Activated effector memory CD4-positive, alpha-beta T cell treated with Interleukin-2 at 50 U/mL for 16 hours (primary cell): ENCODE measurements at places on chromosomes 6 and 20.

DNA sequence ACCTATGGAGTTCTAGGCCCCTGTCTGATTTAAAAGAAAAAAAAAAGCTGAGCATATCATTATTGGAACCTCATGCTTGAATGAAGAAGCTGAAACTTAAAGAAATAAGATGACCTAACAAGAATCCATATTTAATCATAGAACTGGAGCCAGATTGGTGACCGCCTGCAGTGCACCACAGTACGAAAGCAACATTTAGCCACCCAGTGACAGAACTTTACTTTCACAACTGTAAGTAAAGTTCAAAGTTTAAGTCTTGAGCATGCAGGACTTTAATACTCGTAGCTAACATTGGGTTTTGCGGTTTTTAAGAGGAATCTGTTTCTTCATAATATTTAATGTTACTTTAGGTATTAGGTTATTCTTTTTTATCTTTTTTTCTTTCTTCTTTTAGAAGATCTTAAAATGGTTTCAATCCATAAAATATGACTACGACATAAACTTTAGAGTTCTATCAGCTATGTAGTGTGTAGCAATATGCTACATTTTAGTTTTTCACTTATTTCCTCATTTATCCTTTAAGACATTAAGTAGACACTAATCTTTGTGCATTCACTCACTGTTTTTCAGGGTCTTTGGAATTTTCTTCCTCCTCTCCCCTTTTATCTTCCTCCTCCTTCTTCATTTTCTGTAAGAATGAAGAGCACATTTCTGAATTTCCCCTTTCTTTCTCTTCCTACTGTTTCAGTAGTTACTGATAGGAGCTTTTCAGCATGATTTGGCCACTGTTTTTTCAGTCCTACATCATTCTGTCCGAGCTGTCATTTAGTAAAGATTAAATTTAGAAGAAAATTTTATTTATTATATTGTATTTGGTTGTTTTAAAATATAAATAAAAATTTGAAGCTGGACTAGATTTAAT lies 514.1 kb downstream of the GRIK2 start:
- no peak for DNase-seq

GRCh38 chr6:133899556-133899955 lies 10.6 kb downstream of the TCF21 start:
- no peak for DNase-seq

- DNase-seq = no peak
These were observed 203.0 kb downstream of the EPM2A start for GRCh38 chr6:145532361-145532760.

GRCh38 chr6:139320081-139320480 lies 28.3 kb upstream of the TXLNB start:
- DNase-seq = no peak

- DNase-seq = no peak
These were observed 6.0 kb upstream of the AKAP12 start for GRCh38 chr6:151233731-151234130.

GRCh38 chr6:43747784-43748183 lies 22.2 kb upstream of the VEGFA start:
- DNase-seq = no peak

- peak; percentile 35 for DNase-seq
These were observed 1.0 kb downstream of the SCML4 start for GRCh38 chr6:107823047-107823557.

GRCh38 chr20:13149371-13150105 lies 71.5 kb upstream of the ISM1 start:
- DNase-seq = no peak

DNA sequence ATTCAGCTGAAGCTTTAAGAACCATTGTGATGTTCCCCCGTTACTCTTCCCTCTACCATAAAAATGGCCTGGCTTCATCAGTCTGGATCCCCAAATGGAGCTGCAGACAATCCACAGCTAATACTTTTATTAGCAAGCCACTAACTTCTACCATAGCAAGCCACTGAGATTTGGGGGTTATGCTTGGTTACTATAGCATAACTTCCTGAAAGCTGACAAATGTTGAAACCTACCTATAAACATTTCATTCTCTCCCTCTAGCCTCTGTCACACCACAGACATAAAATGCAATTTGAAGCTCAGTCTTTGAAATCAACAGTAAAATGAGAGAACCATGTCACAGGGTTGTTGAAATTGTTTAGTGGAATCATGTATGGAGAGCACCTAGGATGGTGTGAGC lies 3.0 kb upstream of the HTR1E start:
- no peak for DNase-seq

DNA sequence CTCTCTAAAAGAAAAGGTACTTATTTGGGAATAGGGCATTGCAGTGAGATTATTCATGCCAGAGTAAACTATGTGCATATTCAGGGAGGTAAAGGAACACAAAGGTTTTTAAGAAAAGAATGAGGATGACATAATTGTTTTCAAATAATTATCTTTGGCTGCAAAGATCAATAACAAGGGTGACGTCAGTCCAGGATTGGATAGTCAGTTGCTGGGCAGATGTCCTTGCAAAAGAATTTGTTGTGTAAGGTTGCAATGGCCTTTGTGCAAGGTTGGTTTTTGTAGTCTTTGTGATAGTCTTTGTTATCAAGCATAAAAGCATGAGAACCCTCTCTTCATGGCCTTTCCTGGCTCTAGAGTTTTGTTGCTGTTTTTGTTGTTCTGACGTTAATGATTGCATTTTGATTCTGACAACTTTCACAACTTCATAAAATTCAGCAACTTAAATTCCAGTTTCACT lies 17.7 kb downstream of the LOC128125822 start:
- DNase-seq = no peak

GRCh38 chr6:14946753-14947152 lies 299.1 kb upstream of the JARID2 start:
- DNase-seq = no peak

- no peak for DNase-seq
These were observed 95.1 kb upstream of the IYD start for GRCh38 chr6:150273457-150274309.

GRCh38 chr6:6179858-6180623 lies 140.4 kb downstream of the F13A1 start:
- no peak for DNase-seq

GRCh38 chr6:160263196-160263939 lies 4.7 kb upstream of the SLC22A2 start:
- no peak for DNase-seq

DNA sequence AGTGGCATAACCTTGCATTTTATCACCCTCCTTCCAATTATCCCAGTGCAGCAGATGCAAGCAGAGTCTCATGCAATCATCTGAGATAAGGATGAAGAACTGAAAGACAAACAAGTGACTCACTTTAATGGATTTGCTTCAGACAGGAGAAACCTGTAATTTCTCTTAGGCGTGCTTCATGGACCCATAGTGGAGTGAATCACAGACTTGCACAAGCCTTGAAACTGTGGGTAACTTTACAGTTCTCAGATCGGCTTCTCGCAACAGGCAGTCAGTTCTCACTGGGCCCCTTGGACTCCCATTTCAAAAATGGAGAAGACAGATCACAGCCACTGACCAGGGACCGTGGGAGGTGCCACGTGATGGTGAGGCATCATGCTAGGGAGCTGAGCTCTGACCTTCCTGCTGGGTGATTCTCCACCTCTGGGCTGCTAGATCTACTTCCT lies at the start of gene ADGRF4:
ADGRF4 (plus strand) TSS at position 239 of the 446 bp plus-strand sequence. CDS start 8,666 bp downstream, outside the sequence.
- no peak for DNase-seq

- no peak for DNase-seq
These were observed 741 bp downstream of the KCNK16 start for GRCh38 chr6:39321761-39322160.

DNA sequence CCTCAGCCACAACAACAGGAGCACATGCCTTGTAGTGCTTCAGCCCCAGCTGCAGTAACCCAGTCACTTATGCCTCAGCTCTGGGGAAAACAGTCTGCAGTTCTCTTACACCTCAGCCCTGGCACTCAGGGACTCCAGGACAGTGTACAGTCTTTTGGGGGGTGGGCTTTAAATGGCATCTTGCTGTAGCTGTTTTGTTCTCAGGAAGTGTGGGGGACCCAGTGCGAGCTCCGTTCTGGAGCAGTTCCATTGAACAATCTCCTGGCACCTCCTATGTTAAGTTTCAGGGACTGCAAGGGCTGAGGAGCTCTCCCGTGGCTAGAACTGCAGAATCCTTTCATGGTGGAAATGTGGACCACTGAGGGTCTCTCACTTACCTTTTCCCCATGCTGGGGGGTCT lies 55.2 kb downstream of the PLCG1 start:
- no peak for DNase-seq

- no peak for DNase-seq
These were observed 55.6 kb downstream of the ZNF292 start for GRCh38 chr6:87210979-87211378.

DNA sequence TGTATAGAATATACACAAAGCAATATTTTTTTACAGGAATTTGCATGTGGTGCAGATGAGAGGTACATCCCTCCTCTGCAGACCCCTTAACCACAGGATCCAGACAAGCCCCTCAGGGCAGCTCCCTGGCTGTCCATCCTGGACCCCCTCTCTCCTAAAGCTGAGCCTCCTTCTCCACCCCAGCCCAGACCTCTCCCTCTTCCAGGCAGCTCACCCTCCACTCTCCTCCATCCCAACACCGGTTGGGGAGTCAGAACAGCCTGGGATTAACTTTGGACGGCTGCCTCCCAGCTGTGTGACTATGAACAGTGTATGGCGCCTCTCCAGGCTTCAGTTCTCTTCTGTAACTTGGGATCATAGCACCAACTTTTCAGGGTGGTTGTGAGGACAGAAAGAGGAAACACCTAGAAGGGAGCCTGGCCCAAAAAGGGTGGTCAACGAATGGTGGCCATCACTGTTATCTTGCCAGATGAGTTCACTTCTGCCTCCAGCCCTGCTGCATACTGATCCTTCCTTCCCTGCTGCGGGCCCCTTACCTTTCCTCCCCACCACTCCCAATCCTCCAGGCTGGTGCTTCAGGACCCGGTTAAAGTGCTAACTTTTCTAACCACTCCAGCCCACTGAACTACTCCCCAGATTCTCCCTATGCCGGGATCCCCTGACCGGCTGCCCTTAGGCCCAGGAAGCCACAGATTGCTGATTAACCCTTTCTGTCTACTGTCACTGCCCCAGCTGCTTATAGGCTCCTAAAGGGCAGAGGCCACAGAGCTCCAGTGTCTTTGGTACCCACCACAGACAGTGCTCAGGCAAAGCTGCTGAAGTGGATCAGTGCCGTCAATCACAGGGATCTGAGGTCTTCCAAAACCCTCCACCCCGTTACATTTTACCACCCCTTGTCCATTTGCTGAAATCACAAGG lies 55.9 kb downstream of the GPR6 start:
- no peak for DNase-seq

DNA sequence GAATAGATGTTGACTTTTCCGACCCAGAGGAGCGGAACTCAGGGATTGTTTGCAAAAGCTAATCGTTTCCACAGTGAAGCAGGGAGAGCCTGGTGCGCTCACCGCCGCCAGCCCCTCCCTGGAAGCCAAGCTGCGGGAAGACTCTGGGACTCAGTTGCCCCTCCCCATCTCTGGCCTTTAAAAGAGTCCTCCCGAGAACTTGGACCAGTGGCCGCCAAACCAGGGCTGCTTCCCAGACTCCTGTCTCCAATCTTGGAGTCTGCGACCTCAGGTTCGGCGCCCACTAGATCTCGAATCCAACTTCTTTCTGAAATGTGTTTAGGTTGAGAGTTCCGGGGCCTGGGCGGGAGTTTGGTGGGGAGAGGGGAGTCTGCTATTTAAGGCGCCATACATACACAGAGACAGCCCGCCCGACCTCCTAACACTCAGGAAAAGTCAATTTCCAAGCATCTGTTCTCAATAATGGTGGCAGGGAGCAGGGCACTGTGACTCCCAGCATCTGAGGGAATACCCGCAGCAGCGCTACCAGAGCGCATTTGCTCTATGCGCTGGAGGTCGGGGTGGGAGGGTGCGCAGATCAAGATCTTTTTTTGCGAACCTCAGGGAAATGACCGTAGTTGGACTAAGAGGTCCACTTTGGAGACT lies 800 bp upstream of the GRIK2 start:
- no peak for DNase-seq

DNA sequence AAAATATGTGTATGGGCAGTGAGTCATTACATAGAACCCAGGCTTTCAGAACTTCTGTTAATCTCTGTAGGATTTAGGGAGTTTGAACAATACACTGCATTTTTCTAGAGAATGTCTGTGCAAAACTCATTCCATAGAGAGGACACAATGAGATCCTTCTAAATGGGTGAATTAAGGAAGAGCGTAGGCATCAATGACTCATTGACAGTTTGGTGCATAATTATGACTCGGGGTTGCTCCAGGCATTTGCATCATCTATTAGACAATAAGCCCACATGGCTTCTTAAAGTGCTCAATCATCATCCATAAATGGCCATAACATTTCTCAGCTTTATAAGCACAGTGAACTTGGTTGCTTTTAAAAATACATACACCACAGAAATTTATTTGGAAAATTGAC lies 625.5 kb downstream of the CDH26 start:
- no peak for DNase-seq

DNA sequence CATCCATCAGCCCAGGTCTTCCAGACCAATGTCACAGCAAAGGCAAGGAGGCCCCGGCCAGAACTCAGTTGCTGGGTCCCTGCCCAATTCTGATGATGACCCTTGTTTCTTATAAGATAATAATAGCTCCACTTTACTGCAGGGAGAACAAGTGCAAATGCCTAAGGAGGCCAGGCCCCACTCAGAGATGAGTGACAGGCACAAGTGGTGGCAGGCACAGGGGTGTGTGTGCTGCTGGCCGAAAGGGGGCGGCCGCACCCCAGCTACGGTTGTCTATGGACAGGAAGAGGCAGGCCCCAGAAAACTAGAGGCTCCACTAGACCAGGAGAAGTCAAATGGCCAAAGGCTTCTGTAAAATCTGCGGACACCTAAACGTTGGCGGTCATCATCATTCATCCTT lies 28.6 kb downstream of the GNAS-AS1 start:
- no peak for DNase-seq

DNA sequence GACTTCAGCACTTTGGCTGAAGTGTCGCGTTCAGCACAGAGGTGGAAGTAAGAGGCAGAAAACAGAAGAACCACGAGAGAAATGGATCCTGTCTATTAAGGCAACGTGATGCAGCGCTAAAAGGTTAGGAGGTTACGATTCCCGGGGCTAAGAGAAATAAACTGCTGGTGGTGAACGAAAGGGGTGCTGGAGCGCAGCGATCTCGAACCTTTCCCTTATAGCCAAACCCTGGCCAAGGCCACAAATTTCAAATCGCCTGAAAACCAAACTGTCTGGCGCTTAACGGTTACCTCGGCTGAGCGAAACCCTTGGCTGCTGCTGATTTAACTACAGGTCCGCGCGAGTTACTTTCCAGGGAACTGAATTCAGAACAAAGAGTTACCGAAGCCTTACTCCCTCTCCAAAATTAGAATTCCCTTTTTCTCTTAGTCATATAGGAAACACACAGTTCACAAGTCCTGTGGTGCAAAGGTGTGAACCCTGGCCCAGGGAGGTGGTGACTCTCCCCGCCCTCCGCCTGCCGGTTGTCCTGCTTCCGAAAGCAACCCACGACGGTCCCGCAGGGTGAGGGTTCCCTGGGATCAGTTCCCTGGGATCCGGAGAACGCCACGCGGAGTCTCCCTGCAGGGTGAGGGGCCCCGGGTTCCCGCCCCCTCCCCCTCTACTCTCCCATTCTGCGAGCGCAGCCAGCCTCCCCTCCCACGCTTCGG lies 1.3 kb upstream of the SLC35D3 start:
- no peak for DNase-seq

- no peak for DNase-seq
These were observed 61.3 kb upstream of the RNF24 start for GRCh38 chr20:4076671-4077070.
